ENCODE measurements at places on chromosomes 3 and 15. TPM values are rescaled to one million over a fixed set of nuclear protein-coding genes. Genes with fewer than 3 reads are reported as not detected.

CHRFAM7A gene
- total RNA-seq: 2.9 TPM

COL6A5 gene
- total RNA-seq: not detected

SOX14 gene
- not detected for total RNA-seq

DET1 gene
- 2.7 TPM for total RNA-seq

TTC23 gene
- 25.9 TPM for total RNA-seq

LSAMP gene
- total RNA-seq: not detected
